ENCODE measurements at places on chromosomes 4 and X.

GRCh38 chr4:98529970-98530569 is 128.3 kb downstream of the TSPAN5 start:
- no peak for DNase-seq

DNA sequence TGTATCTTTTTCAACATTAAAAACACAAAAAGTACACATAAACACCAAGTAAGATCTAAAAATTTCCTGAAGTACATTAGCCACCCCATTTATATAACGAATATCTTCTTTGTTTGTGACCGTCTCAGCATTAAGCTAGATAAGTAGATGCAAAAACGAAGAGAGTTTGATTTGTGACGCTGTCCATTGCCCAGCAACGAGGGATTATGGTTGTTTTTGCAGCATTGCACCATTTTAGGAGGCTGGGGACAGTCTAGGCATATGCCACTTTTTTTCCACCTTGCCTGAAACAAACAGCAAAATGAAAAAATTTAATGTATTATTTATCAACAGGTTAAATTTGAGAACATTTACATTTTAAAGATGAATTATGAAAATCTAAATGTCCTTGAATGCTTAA is 12.0 kb upstream of the IGSF1 start:
- DNase-seq, result no peak

DNA sequence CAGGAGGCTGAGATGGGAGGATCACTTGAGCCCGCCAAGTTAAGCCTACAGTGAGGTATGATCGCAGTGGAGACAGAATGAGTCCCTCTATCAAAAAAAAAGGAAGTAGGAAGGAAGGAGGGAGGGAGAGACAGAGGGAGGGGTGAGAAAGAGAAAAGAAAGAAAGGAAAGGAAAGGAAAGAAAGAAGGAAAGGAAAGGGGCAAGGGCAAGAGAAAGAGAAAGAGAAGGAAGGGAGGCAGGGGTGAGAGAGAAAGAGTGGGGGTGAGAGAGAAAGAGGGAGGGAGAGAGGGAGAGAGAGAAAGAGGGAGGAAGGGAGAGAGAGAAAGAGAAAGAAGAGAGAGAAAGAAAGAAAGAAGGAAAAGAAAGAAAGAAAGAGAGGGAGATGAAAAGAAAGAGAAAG is 13.2 kb downstream of the ELF2 start:
- no peak for DNase-seq

DNA sequence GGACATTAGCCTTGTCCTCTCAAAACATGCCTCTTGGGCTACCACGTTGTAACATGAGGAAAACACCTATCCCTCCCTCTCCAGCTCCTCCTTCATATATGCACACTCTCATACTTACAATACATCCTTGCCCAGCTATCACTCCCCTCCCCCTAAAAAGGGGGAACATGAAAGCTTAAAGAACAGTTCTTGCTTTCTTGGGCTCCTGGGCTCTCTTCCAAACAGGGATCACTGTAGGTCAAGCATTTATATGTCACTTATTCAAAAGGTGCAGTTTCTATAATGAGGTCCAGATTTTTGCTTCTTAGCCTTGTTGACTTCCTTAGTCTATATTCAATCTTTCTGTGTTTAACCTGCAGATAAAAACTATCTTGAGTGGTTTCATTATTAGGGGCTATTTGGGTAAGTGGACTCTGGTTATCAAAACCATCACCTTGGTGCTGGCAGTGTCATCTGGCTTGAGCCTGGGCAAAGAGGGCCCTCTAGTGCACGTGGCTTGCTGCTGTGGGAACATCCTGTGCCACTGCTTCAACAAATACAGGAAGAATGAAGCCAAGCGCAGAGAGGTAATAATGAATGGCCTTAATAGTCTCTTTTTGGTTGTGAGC is 119.4 kb downstream of the AKAP4 start:
- DNase-seq, result no peak
